ENCODE measurements at places on chromosomes 4 and X.

- H3K27ac ChIP-seq, result no peak overlapping the region
- H3K4me1 ChIP-seq, result no peaks in the 10 kb centered on the region
- no peaks in the 10 kb centered on the region for H3K36me3 ChIP-seq
- H3K27me3 ChIP-seq, result no peaks in the 10 kb centered on the region
Observed at GRCh38 chrX:14926471-14926870, 53.2 kb downstream of the MOSPD2 start.

GRCh38 chr4:102518703-102519131 is 17.6 kb downstream of the NFKB1 start:
- H3K4me3 ChIP-seq, result no peak overlapping the region
- DNase-seq, result no peak
- H3K36me3 ChIP-seq, result peaks cover 5% of the 10 kb centered on the region
- no peaks in the 10 kb centered on the region for H3K27me3 ChIP-seq

DNA sequence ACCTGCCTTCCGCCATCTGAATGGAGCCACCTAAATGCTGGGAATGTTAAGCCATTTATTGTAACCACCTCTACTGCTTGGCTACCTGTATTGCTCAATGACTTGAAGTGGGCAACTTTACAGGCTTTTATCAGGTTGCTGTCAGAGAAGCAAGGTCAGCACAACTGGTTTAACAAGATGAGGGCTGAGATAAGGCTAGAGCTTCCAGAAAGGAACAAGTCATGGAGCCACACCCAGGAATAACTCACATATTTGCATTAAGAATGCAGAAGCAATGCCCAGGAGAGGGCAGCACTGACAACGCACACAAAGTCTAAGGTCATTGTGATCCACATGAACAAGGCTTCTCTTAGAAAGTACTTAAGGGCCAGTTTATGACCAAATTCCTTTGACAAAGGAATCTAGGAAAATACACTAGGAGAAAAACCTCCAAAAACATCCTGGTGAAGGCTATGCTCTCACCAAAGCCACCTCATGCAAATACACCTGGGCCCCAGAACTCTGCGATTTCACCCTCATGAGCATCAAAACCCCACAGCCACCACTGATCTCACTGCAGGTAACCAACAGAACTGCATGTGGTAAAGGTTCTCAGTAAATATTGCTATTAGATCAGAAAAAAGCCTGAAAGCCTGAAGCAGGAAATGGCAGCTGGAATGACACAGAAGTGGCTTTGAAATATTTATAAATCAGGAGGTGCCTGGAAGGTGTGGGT is 15.0 kb upstream of the STS start:
- H3K27ac ChIP-seq, result peak overlapping the region; percentile 99
- DNase-seq, result peak; percentile 81
- peaks cover 21% of the 10 kb centered on the region for H3K36me3 ChIP-seq
- H3K4me1 ChIP-seq, result peaks cover 48% of the 10 kb centered on the region
- peak overlapping the region; percentile 71 for H3K4me3 ChIP-seq

DNA sequence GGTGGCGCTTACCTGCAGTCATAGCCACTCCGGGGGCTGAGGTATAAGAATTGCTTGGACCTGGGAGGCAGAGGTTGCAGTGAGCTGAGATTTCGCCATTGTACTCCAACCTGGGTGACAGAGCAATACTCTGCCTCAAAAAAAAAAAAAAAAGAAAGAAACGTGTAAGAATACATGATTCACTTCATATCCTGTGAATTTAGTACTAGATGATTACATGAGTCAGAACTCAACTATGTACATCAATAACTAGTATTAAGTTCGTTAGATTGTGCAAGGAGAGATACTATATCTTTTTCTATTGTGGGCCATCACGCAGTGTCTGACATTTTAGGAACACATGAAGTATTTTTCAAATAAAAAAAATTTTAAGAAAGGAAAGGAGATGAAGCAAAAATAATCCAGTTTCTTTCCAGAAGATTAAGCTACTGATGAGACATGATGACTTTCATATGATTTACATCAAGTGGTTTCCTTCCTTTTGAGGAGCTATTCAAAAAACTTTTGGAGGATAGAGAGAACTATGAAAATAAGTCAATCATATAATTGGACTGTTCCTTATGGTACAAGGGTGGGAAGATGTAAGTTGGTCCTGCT is 64.7 kb upstream of the EXOC1L start:
- peaks cover 14% of the 10 kb centered on the region for H3K4me1 ChIP-seq
- no peak overlapping the region for H3K4me3 ChIP-seq
- no peak overlapping the region for H3K27ac ChIP-seq
- no peaks in the 10 kb centered on the region for H3K27me3 ChIP-seq
- H3K36me3 ChIP-seq, result no peaks in the 10 kb centered on the region

DNA sequence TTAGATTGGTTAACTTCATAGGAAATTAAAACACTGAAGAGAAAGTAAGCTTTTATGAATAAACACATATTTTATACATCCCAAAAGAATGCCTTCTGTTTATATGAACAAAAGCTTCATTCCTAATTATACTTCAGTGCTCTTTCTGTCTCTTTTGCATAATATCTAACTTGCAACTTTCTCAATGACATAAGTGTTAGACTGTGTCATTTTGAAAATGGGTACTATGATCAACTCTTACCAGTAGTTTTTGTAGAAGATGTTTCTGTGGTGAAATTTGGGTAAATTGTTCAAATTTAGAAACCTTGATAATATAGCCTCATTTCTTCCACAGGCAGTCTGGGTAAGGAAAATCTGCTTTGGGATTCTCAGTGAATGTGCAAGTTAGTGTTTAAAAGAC is 991.4 kb downstream of the CCSER1 start:
- no peak for DNase-seq
- H3K4me3 ChIP-seq, result no peak overlapping the region
- H3K4me1 ChIP-seq, result no peaks in the 10 kb centered on the region
- H3K27me3 ChIP-seq, result no peaks in the 10 kb centered on the region

DNA sequence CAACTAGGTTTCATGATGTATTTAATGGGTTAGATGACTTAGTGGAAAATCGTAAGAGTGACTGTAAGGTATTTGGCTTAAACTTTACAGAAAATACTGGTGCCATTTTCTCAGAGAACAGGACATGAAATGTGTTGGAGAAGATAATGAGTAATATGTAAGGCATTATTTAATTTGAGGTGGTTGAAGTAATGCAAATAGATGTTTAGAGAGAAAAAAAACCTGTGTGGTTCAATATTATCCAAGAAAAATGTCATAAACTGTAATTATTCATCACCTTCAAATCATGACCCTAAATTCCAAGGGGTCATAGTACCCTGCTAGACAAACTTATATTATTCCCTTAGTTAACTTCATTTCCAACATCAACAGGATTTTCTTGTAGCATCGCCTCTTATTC is 171.7 kb downstream of the EPHA5 start:
- DNase-seq, result no peak
- H3K27me3 ChIP-seq, result no peaks in the 10 kb centered on the region
- H3K4me3 ChIP-seq, result no peak overlapping the region
- no peaks in the 10 kb centered on the region for H3K36me3 ChIP-seq
- H3K4me1 ChIP-seq, result no peaks in the 10 kb centered on the region

GRCh38 chr4:120616041-120616440 is 306.5 kb downstream of the PRDM5 start:
- no peaks in the 10 kb centered on the region for H3K27me3 ChIP-seq
- H3K4me1 ChIP-seq, result no peaks in the 10 kb centered on the region
- H3K36me3 ChIP-seq, result no peaks in the 10 kb centered on the region
- H3K27ac ChIP-seq, result no peak overlapping the region
- no peak overlapping the region for H3K4me3 ChIP-seq
- no peak for DNase-seq

- H3K27me3 ChIP-seq, result no peaks in the 10 kb centered on the region
- H3K4me1 ChIP-seq, result peaks cover 23% of the 10 kb centered on the region
- H3K36me3 ChIP-seq, result peaks cover 50% of the 10 kb centered on the region
- peak overlapping the region; percentile 26 for H3K27ac ChIP-seq
- no peak for DNase-seq
Observed at GRCh38 chr4:56981795-56982201, 3.1 kb downstream of the POLR2B start.

GRCh38 chr4:1593881-1594345 is 90.2 kb downstream of the FAM53A start:
- no peak for DNase-seq
- no peaks in the 10 kb centered on the region for H3K4me1 ChIP-seq
- no peaks in the 10 kb centered on the region for H3K36me3 ChIP-seq
- H3K4me3 ChIP-seq, result no peak overlapping the region
- H3K27ac ChIP-seq, result no peak overlapping the region

GRCh38 chr4:153346563-153346962 is 2.1 kb downstream of the MND1 start:
- H3K27me3 ChIP-seq, result no peaks in the 10 kb centered on the region
- no peak for DNase-seq
- no peak overlapping the region for H3K4me3 ChIP-seq
- no peak overlapping the region for H3K27ac ChIP-seq
- peaks cover 34% of the 10 kb centered on the region for H3K4me1 ChIP-seq
- peaks cover 10% of the 10 kb centered on the region for H3K36me3 ChIP-seq

DNA sequence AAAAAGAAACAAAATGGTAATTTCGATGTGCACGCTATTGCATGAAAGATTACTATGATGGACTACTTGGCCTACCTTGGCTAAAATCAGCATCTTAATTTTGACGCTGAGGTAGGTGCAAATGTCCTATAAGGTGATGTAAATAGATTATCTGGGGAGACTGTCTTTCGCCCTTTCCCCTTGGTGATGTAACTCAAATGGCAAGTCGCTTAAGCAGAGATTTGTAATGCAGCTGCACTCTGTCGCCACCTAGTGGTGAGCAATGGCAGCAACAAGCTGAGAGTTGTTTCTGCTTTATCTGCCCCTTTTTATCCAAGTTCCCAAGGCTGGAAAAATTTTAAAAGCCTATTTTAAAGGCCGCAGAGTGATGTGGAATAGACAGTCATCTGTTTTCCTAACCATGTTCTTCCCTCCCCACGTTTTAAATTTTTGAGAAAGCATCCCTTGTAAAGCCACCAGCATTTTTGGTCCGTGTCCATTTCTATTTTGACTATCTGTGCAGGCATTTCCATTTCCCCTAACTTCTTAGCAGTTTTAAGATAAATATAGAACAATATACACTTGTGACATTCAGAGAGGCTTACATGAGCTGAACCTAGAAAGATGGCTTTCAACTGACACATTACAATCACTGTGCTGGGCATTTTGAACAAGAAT is 62.4 kb upstream of the PDLIM3 start:
- no peaks in the 10 kb centered on the region for H3K27me3 ChIP-seq
- H3K4me1 ChIP-seq, result no peaks in the 10 kb centered on the region
- DNase-seq, result peak; percentile 60
- peaks cover 5% of the 10 kb centered on the region for H3K36me3 ChIP-seq
- H3K4me3 ChIP-seq, result no peak overlapping the region

DNA sequence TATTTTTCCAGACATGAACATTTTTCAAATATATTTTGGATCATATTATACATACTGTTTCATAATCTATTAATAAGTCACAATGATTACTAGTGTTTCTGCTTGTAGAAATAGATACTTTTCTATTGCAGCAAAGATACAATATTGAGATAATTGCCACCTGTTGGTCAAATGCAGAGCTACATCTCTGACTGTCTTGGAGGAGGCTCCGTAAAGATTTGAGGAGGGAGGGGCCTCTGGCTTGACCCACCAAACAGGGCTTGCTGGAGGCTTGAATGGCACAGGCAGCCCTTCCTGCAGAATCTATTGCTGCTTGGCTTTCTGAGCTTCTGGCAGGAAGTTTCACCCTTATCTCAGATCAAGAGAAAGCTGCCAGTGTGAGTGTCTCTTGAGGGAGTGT is 99.3 kb upstream of the ARMCX2 start:
- no peaks in the 10 kb centered on the region for H3K27me3 ChIP-seq
- H3K4me3 ChIP-seq, result no peak overlapping the region
- peak; percentile 27 for DNase-seq
- H3K4me1 ChIP-seq, result no peaks in the 10 kb centered on the region

DNA sequence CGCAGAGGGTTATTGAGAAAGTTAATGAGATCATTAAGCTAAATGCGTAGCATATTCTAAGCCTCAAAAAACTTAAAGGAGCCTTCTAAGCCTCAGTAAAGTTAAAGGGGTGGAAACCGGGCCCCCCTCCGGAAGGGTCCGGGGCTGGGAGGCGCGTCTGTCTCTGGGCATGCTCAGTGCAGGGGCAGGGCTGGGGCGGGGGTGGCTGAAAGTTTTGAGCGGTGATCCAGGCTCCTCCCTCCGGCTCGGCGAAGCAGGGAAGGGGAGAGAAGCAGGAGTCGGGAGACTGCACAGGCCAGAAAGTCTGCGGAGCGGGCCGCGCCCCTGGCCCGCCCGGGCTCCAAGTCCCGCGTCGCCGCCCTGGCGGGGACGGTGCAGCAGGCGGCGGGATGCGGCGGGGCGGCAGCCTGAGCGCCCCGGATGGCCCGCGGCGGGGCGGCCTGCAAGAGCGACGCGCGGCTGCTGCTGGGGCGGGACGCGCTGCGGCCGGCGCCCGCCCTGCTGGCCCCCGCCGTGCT is at the start of gene EVC:
Gene EVC (plus strand): TSS at position 241 of the 518 bp plus-strand sequence. CDS start 180 bp downstream, at position 421.
- H3K36me3 ChIP-seq, result no peaks in the 10 kb centered on the region
- no peaks in the 10 kb centered on the region for H3K27me3 ChIP-seq
- DNase-seq, result no peak
- H3K4me3 ChIP-seq, result no peak within 1 kb of the TSS
- no peak within 1 kb of the TSS for H3K27ac ChIP-seq

DNA sequence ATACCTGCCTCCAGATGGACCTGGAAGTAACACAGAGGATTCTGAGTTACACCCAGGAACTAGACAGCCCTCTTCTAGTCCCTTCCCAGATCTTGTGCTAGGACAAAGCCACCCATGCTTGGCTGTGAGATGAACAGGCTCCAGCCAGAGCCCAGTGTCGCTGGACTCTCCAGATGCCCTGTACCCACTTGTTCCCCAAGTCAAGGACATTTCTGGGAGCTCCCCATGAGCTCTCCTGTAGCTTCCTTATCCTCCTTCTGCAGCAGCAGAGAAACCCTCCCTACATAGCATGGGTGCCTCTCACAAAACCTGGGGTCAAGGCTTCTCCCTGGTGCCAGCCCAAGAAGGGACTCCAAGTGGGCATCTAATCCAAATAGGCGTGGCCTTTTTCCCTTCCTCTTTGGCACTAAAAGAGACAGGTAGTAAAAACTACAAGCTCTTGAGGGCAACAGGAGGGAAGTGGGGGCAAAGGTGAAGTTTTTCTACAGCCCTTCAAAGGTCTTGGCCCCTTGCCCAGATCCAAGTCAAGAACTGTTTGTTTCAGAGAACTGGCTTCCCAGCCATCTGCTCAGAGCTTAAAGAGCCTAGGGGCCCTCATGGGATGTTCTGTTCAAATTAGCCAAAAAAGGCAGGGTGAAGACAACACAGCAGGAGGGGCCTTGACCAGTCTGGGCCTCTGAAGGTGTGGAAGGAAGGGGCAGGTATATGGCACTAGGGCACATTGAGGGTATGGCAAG is 8.5 kb upstream of the ERCC6L start:
- peaks cover 16% of the 10 kb centered on the region for H3K4me1 ChIP-seq
- H3K27ac ChIP-seq, result no peak overlapping the region
- H3K27me3 ChIP-seq, result no peaks in the 10 kb centered on the region
- H3K36me3 ChIP-seq, result no peaks in the 10 kb centered on the region
- H3K4me3 ChIP-seq, result no peak overlapping the region
- DNase-seq, result peak; percentile 34

DNA sequence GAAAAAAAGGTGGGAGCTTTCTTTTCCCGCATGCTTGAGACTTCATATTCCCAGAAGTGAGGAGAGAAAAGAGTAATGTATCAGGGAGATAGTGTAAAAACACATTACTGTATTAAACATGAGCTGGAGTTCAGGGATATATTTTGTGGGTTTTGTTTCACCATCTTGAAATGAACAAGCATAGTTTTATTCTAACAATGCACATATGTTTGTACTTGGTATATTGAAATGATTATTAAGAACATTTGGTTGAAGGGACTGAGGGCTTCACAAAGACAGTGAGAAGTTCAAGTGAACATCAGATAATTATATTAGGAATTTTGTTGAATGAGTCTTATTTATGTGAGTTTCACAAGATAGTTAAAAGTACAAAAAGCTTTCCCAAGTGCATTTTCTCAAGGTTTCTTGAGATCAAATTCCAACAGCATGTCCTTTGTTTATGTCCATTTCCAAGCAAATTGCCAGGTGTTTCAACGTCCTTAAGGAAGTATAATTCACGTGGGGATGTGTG is 368.8 kb downstream of the ANKRD50 start:
- H3K4me1 ChIP-seq, result no peaks in the 10 kb centered on the region
- no peak overlapping the region for H3K27ac ChIP-seq
- H3K4me3 ChIP-seq, result no peak overlapping the region
- H3K36me3 ChIP-seq, result no peaks in the 10 kb centered on the region

Measured in Calu3 (cell line).